Substantia nigra (tissue), 51 donors: ENCODE measurements at places on chromosomes 13 and 19.

- DNase-seq, result no peak
These were observed 53.0 kb downstream of the TGDS start for GRCh38 chr13:94542917-94543316.

GRCh38 chr13:111882351-111882750 is 184.6 kb upstream of the SOX1 start:
- DNase-seq, result no peak

GRCh38 chr13:98508280-98508679 is 68.6 kb downstream of the STK24 start:
- DNase-seq, result no peak

- DNase-seq, result no peak
These were observed 81.1 kb downstream of the COL4A1 start for GRCh38 chr13:110225609-110226574.

DNA sequence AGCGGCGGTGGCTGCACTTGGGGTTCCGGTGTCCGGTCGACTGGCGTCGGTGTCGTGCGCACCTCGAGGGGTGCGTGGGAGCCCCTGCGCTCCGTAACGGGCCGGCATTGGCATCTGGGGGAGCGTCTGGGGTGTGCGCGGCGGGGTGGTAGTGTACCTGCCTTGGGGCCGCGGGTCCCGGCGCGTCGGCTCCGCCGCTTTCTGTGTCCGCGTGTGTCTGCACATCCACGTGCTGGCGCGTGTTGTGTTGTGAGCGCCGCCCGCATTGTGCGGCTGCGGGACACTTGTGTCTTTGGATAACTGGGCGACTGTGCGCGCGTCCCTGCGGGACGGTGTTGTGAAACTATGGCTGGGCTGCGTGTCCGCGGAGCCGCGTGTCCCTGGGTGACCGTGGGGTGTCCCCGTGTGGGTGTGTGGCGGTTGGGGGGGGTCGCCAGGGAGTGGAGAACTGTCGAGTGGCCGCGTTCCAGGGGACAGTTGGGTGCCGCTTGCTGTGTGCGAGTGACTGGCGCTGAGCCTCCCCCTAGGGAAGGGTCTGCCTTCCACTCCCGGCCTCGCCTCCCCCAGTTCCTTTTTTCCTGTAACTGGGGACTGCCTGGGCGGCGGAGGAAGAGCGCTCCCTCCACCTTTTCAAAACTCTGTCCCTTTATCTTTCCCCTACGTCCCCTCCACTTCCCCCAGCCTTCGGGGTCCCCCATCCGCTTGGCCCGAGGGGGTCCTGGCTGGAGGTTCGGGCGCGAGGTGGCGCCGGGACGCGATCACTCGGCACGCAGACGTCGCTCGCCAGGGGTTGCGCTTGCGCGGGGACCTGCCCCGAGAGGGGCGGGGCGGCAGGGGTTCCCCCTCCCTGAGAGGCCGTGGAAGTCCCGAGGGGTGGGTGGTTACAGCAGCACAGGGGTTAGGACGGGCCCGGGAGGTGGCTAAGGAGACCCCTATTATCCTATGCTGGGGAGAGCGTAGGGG is 5.7 kb upstream of the NFIC start:
- peak; percentile 76 for DNase-seq

DNA sequence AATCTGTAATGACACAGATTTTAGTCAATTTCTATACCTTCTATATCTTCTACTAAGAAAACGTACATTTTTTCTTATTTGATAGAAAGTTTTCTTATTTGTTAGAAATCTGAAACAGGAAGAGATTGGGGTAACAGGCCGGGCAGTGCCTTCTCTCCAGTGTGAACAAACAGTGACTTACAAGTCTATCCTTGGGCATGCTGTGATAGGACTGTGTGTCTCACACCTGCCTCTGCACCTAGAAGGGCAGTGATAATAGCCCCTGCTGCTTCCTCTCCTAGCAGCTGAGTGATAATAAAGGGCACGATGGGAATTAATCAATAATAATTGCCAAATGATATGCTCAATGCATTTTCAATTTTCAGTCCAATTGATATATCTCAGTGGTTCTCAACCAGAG is 1.4 kb downstream of the TMEM272 start:
- DNase-seq, result no peak

DNA sequence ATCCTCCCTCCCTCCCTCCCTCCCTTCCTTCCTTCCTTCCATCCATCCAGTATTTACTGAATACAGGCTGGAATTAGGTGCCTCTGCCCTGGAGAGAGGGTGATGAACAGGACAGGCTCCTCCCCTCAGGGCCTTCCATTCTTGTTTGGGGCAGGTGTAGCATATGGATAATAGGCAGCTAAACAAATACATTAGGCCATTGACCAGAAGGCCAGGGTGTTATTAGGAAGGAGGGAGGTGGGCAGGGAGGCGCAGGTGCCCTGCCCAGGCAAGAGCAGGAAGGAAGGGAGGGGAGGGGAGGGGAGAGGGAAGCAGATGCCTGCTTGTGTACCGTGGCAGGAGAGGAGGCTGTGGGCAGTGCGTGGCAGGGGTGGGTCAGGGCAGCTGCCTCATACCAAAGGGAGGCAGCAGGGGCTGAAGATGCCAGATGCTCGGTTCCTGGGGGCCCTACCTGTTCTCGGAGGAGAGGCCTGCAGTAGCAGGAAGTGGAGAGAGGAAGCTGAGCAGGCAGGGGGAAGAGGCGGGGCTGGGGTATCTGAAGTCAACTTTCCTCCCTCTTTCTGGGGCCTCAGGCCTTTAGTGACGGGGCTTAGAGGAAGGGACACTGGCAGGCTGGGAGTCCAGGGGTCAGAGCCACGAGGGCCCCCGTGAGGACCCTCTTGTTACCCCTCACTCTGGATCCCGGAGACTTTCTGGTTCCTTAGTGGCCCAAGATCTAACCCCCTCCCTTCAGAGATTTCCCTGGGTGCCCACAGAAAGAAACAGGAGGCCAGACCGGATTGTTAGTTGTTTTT is at the start of gene RINL:
Gene RINL, minus strand, starts transcription at position 495 of the 794 bp plus-strand sequence. CDS start 1,533 bp downstream, outside the sequence.
- peak; percentile 22 for DNase-seq
